ENCODE measurements at places on chromosomes 12 and 14. TPM values are rescaled to one million over a fixed set of nuclear protein-coding genes. Genes with fewer than 3 reads are reported as not detected.

DNA sequence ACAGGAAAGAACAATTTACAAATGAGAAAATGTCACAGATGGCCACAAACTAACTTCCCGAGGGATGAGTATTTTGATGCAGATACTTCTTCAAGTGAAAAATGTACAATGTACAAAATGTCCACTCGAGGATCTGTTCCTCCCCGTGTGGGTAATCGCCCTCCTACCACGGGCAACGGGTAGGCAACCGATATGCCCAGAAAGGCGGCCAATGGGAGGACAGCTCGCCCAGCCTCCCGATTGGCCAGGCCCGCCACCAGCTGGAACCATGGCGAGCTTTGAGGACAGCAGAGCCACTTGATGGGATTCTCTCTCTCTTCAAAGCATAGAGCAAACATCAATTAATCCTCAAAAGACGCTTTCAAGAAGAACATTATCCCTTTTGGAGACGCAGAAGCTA is 42.3 kb downstream of the DPF3 start:
- no peak for DNase-seq

The ACOT6 gene
- not detected for total RNA-seq

- no peak for DNase-seq
Measured at GRCh38 chr14:65879248-65880009, 466.9 kb downstream of the FUT8 start.

The GPR132 gene
- 4.5 TPM for total RNA-seq

The SCN8A gene
- 1.2 TPM for total RNA-seq

- DNase-seq = no peak
Measured at GRCh38 chr12:121005346-121005815, 10.9 kb downstream of the C12orf43 start.

The SYT10 gene
- total RNA-seq = not detected

- no peak for DNase-seq
Measured at GRCh38 chr12:52171950-52172512, 19.8 kb downstream of the KRT80 start.

- no peak for DNase-seq
Measured at GRCh38 chr12:15754233-15754632, 35.0 kb downstream of the EPS8 start.

The FGD6 gene
- total RNA-seq = 5.4 TPM

DNA sequence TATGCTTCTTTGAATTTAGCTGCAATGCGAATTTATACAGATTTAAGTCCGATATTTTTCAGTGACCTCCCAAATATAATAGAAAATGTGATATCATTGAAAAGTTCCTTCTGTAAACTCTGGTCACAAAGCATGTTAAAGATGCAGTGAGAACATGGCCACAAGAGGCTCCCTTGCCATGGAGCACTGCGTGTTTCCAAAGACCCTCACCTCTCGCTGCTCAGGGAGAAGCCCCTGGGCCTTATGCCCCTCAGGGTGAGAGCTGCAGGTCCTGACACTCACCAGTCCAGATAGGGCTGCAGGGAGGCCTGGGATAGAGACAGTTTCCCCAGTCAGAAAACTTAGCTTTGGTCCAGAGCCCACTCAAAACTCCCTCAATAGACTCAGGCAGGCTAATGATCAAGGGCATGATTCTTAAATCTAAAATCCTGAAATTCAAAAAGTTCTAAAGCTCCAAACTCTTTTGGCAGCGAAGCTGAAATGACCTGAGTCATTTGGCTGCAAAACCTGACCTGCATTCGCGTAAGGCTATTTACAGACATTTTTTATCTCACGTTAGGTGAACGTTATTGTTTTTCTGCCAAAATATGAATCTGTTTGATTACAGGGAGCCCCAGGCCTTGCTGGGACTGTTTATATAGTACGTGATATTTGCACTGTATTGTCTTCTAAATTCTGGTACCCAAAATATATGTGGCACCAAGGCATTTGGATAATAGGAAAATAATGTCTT is 67.8 kb downstream of the CAPZA3 start:
- no peak for DNase-seq

The MARK3 gene
- total RNA-seq = 78.3 TPM

The KCNMB4 gene
- total RNA-seq = 1.2 TPM

GRCh38 chr12:124392271-124392666 is 97.4 kb downstream of the RFLNA start:
- DNase-seq = no peak

The OR11G2 gene
- total RNA-seq = not detected

GRCh38 chr12:108585864-108586263 is 12.0 kb downstream of the TMEM119 start:
- DNase-seq = no peak

- DNase-seq = no peak
Measured at GRCh38 chr12:75327642-75328041, 2.5 kb downstream of the CAPS2 start.

Measured in mesenteric fat pad (tissue), 1 donor.